ENCODE measurements at places on chromosomes 6 and 20.

DNA sequence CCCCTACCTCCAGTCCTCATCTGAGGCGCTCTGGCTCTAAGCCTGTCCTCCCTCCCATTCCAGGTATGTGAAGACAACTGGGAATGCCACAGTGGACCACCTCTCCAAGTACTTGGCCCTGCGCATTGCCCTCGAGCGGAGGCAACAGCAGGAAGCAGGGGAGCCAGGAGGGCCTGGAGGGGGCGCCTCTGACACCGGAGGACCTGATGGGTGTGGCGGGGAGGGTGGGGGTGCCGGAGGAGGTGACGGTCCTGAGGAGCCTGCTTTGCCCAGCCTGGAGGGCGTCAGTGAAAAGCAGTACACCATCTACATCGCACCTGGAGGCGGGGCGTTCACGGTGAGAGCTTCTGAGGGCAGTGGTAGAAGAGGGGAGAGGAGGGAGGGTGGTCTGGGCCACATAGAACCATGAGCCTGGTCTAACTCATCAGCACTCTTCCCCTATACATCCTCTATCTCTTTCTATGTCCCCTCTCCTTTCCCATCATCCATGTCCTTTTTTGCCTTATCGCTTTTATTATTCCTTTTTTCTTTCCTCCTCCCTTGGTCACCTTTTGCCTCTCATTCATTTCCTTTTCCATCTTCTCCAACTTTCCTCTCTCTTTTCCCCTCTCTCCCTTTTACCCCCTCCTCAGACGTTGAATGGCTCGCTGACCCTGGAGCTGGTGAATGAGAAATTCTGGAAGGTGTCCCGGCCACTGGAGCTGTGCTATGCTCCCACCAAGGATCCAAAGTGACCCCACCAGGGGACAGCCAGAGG lies 3.5 kb downstream of the RING1 start:
- no peak for DNase-seq

DNA sequence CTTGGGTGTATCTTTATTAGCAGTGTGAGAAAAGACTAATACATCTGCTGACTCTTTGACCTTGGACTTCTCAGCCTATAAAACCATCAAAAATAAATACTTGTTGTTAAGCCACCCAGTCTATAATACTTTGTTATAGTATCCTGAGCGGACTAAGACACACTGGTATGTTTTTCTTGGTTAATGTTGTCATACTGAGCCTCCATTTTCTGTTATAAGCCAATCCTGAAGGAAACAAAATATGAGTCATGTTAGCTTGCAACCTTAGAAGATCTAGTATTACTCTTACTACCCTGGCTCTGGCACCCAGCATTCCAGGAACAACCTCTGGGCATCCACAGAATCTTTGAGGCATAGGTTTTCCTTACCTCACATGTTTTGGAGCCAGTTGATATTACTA lies 307.2 kb downstream of the FRK start:
- no peak for DNase-seq

GRCh38 chr6:93858213-93858612 lies 438.9 kb upstream of the EPHA7 start:
- no peak for DNase-seq

GRCh38 chr20:48841875-48842529 lies 14.2 kb upstream of the PREX1 start:
- DNase-seq = peak; percentile 84

GRCh38 chr6:35977308-35977707 lies 47.1 kb downstream of the SLC26A8 start:
- DNase-seq = no peak

DNA sequence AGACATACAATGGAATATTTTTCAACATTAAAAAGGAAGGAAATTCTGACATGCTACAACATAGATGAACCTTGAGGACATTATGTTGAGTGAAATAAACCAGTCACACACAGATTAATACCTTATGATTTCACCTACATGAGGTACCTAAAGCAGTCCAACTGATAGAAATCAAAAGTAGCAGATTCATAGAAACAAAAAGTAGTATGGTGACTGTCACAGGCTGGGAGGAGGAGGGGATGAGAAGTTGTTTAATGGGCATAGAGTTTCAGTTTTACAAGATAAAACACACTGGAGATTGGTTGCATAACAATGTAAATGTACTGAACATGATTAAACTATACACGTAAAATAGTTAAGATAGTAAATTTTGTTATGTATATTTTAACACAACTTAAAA lies 48.5 kb upstream of the OLIG3 start:
- no peak for DNase-seq

DNA sequence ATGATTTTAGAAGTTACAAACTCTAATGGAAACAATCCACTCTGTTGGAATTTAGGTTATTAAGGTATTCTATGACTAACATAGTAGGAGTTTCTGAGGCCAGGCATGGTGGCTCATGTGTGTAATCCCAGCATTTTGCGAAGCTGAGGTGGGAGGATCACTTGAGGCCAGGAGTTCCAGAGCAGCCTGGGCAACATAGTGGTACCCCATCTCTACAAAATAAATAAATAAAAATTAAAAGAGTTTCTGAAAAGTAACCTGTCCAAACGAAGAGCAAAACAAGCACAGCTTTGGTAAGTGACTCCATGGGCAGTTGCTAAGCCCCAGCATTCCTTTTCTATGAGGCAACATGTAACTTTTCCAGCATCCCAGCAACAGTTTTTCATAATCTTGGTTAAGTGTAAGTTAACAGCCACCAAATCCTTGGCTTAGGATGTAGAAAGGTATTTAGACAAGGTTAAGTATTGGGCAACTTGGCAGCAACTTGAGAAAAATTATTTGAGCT lies 86.3 kb downstream of the SOX4 start:
- peak; percentile 86 for DNase-seq

- DNase-seq = peak; percentile 51
Observed at GRCh38 chr20:49674383-49675352, 39.0 kb downstream of the B4GALT5 start.

GRCh38 chr6:101705866-101706265 lies 312.4 kb downstream of the GRIK2 start:
- DNase-seq = peak; percentile 12

DNA sequence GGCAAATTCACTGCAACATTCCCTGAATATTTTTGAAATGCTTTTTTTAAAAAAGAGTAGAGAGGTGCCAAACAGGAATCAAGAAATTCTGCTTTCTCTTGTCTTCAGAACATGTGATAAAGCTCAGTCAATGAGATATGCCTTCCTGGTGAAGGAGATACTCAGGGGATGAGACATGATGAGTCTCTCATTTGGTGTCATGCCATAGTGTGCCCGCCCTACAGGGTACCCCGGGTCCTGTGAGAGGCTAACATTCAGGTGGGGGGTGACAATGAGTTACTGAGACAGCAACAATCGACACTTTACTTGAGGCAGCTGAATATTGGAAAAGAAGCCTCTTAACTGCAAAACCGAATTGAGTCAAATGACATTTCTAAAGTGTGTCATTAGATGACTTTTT lies 6.7 kb downstream of the CCR6 start:
- no peak for DNase-seq

- DNase-seq = peak; percentile 23
Observed at GRCh38 chr20:22944062-22944461, 91.0 kb upstream of the SSTR4 start.

DNA sequence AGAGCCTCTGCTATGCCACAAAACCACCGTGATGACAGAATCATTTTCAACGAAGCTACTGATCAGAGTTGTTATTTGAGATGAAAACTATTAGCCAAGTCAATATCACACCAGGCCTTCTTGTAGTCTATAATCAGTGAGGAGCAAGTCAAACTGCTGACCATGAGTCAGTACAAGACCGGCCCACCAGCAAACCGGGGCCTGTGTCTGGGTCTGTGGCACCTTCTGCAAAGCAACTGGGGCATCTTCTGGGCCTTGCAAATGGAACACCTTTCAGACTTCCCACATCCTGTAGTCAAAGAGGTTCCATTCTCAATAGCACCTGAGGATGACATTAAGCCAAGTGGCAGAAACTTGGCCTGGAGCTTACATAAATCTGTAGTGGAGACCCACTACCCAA lies 38.5 kb downstream of the CPXM1 start:
- no peak for DNase-seq

Measured in cardiac fibroblast (primary cell).